ENCODE measurements at places on chromosomes 6 and 20.

GRCh38 chr20:21102603-21103311, 3.4 kb downstream of the LINC00237 start:
- no peak for DNase-seq

- no peak for DNase-seq
These were observed 98.4 kb upstream of the DUSP22 start for GRCh38 chr6:193773-194310.

DNA sequence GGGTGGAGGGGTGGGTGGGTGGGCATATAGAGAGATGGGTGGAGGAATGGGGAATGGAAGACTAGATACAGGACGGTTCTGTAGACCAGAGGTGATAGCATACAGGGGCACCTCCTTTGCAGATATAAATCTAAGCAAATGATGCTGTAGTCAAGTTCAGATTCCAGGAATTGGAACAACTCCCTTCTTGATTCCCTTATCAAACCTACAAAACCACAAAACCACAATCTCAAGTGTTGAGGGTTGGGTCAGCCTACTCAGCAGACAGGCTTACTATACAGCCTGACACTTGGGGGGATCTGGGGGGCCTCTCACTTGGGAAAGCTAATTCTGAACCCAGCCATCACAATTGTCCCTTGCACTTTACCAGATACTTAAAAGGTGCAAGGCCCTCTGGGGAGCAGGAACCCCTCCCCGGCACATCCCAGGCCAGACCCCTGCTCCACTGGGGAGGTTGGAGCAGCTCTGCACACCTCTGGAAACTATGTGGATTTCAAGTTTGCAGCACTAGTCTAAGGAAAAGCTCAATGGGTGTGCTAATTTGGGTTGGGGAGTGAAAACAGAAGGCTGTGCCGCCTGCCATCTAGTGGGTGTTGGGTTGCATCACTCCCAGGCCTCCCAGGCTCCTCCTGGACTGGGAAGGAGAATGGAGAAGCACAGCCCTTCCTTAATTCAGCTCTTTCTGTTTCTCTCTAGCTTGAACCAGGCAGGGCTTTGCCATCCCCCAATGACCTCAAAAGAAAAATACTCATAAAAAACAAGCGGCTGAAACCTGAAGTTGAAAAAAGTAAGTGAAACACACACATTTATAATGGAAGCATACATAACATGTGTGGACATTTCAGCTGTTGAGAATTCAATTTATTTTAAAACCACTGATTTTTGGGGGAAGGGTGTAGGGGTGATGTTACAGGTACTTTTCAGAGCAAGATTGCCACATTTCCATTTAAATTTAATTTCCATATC, 121.2 kb upstream of the LAMP5 start:
- DNase-seq, result peak; percentile 71

DNA sequence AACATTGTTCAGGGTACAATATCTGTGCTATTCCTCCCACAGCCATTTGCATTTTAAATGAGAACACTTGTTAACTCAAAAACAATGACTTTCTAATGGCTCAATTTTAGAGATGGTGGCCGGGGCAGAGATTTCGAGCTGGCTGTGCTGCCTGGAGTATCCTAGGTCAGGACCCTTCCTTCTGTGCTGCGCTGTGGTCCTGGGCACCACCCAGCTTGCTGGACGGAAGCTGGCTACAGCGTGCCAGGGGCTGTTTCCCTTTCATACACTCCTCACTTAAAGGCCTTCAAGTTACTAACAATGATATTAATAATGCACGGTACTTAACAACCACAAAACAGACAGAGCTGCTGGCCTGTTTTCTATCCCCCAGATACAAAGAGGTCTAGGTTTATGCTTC, 194.4 kb upstream of the CST7 start:
- DNase-seq, result no peak

- DNase-seq, result peak; percentile 16
These were observed 23.9 kb upstream of the YWHAB start for GRCh38 chr20:44861531-44862006.

DNA sequence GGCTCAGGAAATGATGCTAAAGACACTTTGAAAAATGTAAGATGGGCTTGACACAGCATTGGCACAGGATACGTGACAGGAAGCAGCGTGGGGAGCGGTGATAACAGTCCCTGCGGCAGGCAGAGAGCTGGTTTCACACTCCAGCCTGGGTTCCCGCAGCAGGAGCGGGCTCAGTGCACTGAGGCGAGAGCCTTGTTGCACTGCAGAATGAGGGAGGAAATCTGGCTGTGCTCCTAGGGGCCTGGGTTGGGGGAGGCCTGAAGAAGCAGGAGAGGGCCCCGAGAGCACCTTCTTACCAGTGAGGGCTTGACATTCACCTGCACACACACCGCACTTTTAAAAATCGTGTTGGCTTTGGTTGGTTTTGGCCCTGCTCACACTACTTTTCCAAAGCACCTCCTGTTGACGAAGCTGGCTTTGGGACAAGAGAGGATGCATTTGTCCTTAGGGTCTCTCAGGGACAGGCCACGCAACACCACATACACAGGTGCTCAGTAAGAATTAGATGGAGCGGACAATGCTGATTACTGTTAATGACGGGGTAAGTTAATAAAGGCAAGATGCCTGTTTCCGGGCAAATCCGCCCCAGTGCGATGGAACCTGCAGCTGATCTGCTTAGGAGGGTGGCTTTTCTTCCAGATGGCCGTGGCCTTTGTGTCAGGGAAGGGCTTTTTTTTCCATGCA, 49.4 kb upstream of the ARMC2 start:
- no peak for DNase-seq

GRCh38 chr6:20997143-20997769, 463.0 kb downstream of the CDKAL1 start:
- no peak for DNase-seq

GRCh38 chr20:58228484-58229197, at the start of gene ANKRD60:
Gene ANKRD60, minus strand, starts transcription at chr20:58228653. Its CDS starts 0 bp downstream, at chr20:58228653.
- DNase-seq, result peak; percentile 65

DNA sequence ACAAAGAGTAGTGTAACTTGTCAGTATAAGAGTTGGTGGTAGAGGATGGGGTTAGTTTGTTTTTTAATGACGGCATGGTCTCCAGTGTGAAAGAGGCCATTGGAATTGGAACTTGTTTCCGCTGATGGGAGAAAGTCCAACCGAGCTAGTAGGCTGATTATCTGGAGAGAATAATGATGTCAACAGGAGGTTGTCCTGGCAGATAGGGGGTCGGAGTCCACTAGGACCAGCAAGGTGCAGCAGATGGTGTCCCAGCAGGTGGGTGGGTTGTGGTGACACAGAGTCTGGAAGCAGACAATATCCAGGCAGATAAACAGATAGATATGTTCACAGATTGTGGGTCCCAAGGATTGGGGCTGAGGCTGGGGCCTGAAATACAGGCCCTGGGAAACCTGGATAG, 35.1 kb downstream of the PKIB start:
- DNase-seq, result no peak

DNA sequence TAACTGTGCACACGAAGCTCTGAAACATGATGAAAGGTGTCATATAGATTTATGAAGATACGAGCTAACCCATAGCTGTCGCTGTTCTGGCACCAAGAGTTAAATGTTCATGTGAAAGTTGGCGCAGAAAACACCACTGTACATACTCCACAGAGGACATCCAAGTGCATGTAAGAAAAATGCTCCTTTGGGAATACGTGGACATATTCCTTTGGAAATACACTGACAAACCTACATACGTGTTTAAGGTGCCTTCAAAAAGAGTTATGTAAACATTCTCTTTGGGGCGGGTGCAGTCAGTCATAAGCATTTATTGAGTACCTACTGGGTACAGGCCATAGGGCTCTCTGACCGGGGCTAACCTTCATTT, 723 bp upstream of the ARID1B start:
- DNase-seq, result peak; percentile 24

DNA sequence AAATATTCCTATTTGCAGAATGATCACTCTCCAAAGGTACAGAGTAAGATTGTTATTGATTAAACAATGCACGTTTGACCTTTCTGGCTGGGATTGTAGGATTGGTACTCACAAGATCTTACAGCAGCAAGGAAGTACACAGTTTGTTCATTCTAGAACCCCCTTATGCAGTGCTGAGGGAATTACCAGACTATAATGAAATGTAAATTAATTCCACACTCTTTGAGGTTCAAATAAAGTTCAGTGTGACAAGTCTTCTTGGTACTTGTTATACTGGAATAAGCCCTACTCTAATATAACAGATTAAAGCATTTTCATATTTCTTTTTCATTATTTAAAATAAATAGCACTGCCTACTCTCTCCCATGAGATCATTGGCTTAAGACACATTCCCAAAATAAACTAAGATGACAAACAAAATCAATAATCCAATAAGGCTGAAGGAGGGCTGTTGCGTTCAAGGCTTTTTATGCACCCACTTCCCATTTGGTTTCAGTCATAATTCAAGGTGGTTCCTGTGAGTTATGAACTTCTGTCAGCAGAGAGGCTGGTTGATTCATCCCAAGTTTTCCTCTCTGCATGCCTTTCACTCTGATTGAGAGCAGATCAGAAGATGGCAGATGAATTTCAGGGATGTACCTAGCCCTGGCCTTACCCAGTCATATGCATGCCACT, 881.5 kb downstream of the C6orf118 start:
- no peak for DNase-seq

DNA sequence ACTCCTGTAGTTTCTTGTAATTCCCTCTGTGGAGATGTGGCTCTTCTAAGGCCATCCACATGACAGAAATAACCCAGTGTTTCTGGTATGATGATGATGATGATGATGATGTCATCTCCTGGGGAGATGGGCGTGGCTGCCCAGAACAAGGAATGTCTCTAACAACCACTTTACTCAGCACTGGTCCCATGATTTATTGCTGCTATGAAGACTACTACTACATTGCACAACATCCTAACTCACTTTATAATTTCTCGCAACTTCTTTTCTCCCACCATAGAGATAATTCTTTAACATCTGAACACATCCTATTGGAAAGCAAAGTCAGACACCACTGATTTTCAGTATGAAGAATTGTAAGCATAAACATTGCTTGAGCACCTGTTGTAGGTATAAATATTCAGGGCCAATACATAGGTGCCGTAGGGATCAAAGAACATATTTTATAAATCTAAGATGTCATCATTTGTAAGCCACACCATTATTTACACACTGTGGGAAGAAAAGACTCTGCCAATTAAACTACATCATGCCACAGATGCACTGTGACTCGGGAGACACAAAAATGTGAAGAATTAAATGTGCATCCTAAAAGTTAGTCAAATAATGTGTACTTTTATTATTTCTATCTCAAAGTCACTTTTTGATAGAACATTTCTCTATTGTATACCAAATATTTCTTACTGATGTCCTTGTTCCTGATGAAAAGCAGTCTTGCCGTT, 6.4 kb downstream of the TPMT start:
- DNase-seq, result peak; percentile 81

Data from brain microvascular endothelial cell (primary cell).